ENCODE measurements at places on chromosomes 4 and X. TPM values are rescaled to one million over a fixed set of nuclear protein-coding genes. Genes with fewer than 3 reads are reported as not detected.

Gene PHF8
- 28.0 TPM for total RNA-seq

DNA sequence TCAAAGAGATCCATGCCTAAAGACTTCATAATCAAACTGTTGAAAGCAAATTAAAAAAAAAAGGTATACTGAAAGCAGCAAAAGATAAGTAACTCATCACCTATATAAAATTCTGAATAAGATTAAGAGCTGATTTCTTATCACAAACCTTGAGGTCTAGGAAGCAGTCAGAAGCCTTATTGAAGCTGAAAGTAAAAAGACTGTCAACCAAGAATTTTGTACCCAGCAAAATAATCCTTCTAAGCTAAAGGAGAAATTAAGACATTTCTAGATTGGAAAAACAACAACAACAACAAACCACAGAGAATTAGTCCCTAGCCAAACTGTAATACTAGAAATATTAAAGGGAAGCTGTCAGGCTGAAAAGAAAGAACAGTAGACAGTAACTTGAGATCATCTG is 622.9 kb downstream of the PCDH7 start:
- H3K4me1 ChIP-seq: no peaks in the 10 kb centered on the region
- no peak for DNase-seq
- H3K36me3 ChIP-seq: no peaks in the 10 kb centered on the region
- H3K27me3 ChIP-seq: no peaks in the 10 kb centered on the region

Gene MAOB
- total RNA-seq: 28.2 TPM

Gene PPAT
- total RNA-seq: 78.6 TPM

DNA sequence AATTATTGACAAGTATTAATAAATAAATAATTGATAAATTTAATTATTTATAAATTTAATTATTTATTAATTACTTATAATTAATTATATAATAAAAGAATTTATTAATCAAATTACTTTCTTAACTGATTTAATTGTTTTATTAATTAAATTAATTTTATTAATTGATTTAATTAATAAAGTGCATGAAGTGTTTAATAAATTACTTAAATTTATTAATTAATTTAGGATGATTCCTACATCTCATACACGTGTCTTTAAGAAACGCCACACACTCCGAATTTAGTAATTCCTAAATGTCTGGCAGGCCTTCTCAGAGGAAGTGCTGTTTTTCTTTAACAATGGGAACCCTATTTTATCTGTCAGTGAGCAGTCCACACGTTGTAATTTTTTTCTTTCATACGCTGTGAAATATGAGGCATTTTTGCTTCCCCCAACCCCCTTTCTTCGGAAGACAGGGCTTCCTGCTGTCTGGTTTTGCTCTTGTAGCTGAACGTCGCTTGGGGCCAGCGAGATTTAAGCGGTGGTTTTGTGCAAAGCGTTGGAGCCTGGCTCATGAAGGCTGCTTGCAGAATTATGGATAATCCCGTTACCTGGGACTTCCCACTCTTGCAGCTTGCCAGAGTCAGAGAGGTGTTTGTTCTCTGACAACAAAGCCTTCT is 46.8 kb downstream of the CRLF2 start:
- no peaks in the 10 kb centered on the region for H3K36me3 ChIP-seq
- no peaks in the 10 kb centered on the region for H3K4me1 ChIP-seq
- H3K27me3 ChIP-seq: no peaks in the 10 kb centered on the region
- H3K4me3 ChIP-seq: no peak overlapping the region

Gene GPR34
- total RNA-seq: not detected

Gene IBSP
- total RNA-seq: not detected

- H3K4me1 ChIP-seq: no peaks in the 10 kb centered on the region
- H3K27me3 ChIP-seq: no peaks in the 10 kb centered on the region
- H3K36me3 ChIP-seq: no peaks in the 10 kb centered on the region
Measured at GRCh38 chr4:26174027-26174426, 146.8 kb upstream of the RBPJ start.

- H3K36me3 ChIP-seq: no peaks in the 10 kb centered on the region
- no peak overlapping the region for H3K27ac ChIP-seq
- H3K4me1 ChIP-seq: no peaks in the 10 kb centered on the region
- no peaks in the 10 kb centered on the region for H3K27me3 ChIP-seq
- no peak for DNase-seq
- no peak overlapping the region for H3K4me3 ChIP-seq
Measured at GRCh38 chr4:178306565-178306964, 864.3 kb upstream of the AGA start.

DNA sequence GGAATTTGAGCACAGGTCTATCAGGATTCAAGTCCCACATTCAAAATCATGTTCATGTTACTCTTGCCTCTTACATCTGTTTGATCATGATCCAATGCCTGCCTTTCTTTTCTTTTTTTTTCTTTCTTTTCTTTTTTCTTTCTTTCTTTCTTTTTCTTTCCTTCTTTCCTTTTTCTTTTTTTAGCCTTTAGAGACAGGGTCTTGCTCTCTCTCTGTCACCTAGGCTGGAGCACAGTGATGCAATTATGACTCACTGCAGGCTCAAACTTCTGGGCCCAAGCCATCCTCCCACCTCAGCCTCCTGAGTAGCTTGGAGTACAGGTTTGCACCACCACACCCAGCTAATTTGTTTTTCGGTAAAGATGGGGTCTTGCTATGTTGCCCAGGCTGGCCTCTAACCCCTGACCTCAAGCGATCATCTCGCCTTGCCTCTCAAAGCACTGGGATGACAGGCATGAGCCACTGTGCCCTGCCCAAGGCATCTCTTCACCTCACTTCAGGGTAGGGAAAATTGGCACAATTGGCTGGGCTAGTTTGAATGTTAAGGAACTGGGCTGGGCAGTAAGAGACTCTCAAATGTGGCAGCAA is 359.2 kb downstream of the FBXW7 start:
- no peak for DNase-seq
- H3K27ac ChIP-seq: no peak overlapping the region
- peaks cover 9% of the 10 kb centered on the region for H3K4me1 ChIP-seq

DNA sequence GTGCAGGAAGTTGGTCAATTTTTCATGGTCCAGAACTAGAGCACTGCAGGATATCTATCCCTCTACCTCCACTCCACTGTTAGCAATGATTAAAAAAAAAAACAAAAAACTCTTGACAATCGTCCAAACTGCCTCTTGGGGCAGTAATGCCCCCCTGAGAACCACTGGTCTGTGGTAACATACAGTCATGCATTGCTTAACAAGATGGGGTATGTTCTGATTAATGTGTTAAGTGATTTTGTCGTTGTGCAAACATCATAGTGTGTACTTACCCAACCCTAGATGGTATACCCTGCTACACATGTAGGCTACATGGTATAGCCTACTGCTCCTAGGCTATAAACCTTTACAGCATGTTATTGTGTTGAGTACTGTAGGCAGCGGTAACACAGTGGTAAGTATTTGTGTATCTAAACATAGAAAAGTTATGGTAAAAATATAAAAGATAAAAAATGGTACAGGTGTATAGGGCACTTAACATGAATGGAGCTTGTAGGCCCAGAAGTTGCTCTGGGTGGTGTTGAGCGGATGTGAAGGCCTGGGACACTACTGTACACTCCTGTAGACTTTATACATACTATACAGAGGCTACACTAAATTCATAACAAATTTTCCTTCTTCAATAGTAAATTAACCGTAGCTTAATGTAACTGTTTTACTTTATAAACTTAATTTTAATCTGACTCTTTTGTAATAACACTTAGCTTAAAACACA is 34.1 kb downstream of the ART3 start:
- no peak for DNase-seq
- H3K4me3 ChIP-seq: no peak overlapping the region
- no peak overlapping the region for H3K27ac ChIP-seq
- no peaks in the 10 kb centered on the region for H3K36me3 ChIP-seq

DNA sequence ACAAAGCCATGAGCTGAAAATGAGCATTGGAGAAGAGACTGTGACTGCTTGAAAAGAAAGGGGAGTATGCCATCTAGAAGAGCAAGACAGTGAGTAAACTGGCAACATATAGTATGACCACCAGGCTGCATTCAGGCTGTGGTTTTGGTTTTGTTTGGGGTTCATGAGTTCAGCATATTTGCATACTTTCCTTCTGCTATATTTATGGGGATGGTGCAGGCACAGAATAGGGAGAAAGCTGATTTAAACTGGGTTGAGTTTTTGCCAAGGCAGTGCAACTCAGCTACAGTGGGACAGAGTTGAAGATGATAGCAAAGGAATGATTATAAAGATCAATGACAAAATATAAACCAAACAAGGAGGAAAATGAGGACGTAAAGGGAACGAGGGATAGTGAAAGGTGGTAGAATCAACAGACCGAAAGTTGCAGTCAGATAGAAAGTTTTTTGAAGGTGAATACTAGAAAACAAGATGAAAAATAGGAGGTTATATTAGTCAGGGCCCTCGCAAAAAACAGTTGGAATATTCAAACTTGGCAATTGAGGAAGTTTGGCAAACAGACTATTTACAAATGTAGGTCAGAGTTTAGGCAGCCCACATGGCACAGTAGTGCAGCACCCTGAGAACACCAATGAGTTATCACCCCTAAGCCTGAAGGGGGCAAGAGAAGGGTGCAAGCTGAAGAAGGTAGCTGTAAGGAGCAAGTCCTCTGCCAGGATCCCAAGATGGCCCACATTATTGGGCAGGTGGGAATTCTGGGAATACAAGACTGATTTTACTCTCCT is 114.8 kb upstream of the MAP9 start:
- no peak overlapping the region for H3K4me3 ChIP-seq
- no peak for DNase-seq
- no peaks in the 10 kb centered on the region for H3K27me3 ChIP-seq
- no peaks in the 10 kb centered on the region for H3K36me3 ChIP-seq
- H3K27ac ChIP-seq: no peak overlapping the region

- H3K27me3 ChIP-seq: no peaks in the 10 kb centered on the region
- no peaks in the 10 kb centered on the region for H3K4me1 ChIP-seq
- DNase-seq: no peak
- H3K4me3 ChIP-seq: no peak overlapping the region
- H3K27ac ChIP-seq: no peak overlapping the region
Measured at GRCh38 chr4:99248714-99249113, 29.7 kb upstream of the ADH6 start.

DNA sequence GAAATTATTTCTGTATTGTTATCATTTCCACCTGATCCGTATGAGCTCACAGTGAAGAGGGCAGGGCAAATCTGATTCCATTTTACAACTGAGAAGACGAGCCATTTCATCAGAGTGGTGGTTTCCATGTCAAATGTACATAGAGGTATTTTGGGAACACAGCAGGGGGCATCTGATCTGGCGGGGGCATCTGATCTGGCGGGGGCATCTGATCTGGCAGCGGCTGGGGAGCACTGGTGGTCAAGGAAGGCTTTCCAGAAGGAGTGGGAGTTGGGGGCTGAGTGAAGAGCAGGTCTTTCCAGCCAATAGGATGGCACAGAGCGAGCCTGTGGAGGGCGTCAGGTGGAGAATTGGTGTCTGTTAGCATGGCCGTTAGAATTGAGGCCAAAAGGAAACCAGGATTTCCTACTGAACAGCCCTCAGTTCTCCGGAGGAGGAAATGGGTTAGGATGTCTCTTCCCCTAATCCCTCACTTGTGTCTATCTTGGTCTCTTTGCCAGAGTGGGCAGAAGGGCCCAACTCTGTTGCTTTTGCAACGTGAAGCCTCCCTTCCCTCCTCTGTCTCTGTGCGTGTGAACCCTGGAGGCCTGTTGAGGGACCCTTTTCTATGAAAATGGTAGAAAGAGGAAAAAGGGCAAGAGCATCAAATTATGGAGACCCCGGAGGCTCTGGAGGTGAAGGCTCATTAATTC is 41.3 kb downstream of the RHOH start:
- no peak overlapping the region for H3K27ac ChIP-seq
- no peak overlapping the region for H3K4me3 ChIP-seq
- peaks cover 8% of the 10 kb centered on the region for H3K4me1 ChIP-seq
- no peak for DNase-seq
- no peaks in the 10 kb centered on the region for H3K36me3 ChIP-seq

- no peaks in the 10 kb centered on the region for H3K27me3 ChIP-seq
- H3K4me3 ChIP-seq: no peak overlapping the region
- no peaks in the 10 kb centered on the region for H3K36me3 ChIP-seq
- no peaks in the 10 kb centered on the region for H3K4me1 ChIP-seq
Measured at GRCh38 chr4:132809298-132810032, 339.6 kb upstream of the PCDH10 start.

- no peaks in the 10 kb centered on the region for H3K27me3 ChIP-seq
- DNase-seq: no peak
- H3K4me1 ChIP-seq: no peaks in the 10 kb centered on the region
- H3K27ac ChIP-seq: no peak overlapping the region
- no peak overlapping the region for H3K4me3 ChIP-seq
Measured at GRCh38 chr4:189511581-189511980, 429.1 kb upstream of the FRG1 start.

DNA sequence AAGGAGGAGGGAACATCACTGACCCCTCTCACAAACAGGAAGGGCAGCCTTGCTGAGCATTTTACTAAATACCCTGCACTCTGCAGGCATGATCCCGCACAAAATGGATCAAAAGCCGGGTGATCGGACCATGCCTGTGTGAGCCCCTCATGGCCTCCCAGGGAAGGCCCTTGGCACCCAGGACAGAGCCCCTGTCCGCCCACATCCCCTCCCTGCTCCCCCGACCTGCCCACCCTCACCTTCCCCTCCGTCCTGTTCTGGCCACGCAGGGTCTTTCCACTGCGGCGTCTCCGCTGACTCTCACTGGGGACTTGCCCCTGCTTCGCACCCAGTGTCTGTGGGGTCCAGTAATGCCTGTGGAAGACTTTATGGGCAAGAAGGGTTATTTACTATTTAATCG is 105.0 kb downstream of the HMX1 start:
- DNase-seq: no peak
- no peaks in the 10 kb centered on the region for H3K4me1 ChIP-seq
- 0 out of 2 replicates have a peak, but pooled peaks cover 3% of the 10 kb centered on the region for H3K27me3 ChIP-seq
- no peak overlapping the region for H3K4me3 ChIP-seq
- H3K27ac ChIP-seq: no peak overlapping the region

DNA sequence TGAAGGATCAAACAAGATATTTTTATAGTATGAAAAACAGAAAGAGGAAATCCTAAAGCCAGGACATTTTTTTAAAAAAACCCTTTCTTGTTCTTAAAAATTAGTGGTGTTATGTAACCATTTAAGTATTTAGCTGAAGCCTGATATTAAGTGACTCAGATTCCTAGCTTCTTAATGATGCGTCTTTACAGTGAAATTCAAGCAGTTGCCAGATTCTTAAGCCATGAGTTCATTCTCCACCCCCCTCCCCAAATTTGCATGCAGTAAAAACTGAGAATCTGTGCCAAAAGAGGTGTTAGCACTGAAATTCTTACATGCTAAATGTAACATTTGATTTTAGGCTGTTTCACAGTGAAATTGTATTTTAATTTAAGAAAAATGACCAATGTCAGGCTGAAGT is 180.8 kb downstream of the RAPGEF2 start:
- no peaks in the 10 kb centered on the region for H3K27me3 ChIP-seq
- H3K36me3 ChIP-seq: no peaks in the 10 kb centered on the region
- H3K27ac ChIP-seq: no peak overlapping the region
- no peak overlapping the region for H3K4me3 ChIP-seq
- no peaks in the 10 kb centered on the region for H3K4me1 ChIP-seq

DNA sequence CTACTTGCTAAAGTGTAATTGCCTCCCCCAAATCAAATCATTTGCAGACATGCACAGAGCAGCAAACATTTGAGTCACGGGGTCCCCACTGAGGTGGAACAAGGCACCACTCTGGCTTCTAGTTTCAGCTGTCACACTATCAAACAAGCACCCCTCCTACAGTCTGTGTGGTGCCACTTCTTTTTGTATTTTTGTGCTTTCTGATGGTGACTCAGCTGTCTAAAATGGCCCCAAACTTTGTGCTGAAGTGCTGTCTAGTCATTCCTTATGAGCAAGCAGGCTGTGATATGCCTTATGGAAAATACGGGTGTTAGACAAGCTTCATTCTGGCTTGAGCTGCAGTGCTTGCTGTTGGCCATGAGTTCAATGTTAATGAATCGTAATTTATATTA is 15.4 kb downstream of the IGFBP7 start:
- H3K27ac ChIP-seq: no peak overlapping the region
- DNase-seq: no peak
- H3K4me1 ChIP-seq: no peaks in the 10 kb centered on the region
- H3K27me3 ChIP-seq: peaks cover 33% of the 10 kb centered on the region
- no peak overlapping the region for H3K4me3 ChIP-seq

Gene PNMA6E
- not detected for total RNA-seq

Data from HCT116 (cell line).